Suprapubic skin (tissue), 4 donors: ENCODE measurements at places on chromosomes 6 and 20. TPM values are rescaled to one million over a fixed set of nuclear protein-coding genes. Genes with fewer than 3 reads are reported as not detected.

DNA sequence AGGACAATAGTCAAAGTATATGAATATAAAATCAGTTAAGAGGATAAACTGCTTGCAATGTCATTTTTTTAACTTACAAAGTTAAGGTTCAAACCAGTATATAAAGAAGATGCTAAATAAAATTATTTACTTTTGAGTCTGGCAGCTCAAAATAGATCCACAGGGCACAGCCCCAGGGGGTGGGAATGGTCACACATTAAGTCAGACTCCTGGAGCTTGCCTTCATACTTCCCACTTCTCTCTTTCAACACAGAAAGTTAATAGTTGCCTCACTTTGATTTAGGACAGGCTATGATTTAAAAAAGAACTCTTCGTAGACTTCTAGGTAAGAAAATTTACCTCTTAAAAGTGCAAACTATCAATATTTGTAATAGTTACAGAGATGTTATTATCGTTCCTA lies 158.3 kb upstream of the RUNX2 start:
- no peak for DNase-seq
- H3K4me1 ChIP-seq = no peaks in the 10 kb centered on the region
- no peaks in the 10 kb centered on the region for H3K27me3 ChIP-seq
- no peaks in the 10 kb centered on the region for H3K36me3 ChIP-seq
- H3K4me3 ChIP-seq = no peak overlapping the region
- H3K27ac ChIP-seq = no peak overlapping the region

DNA sequence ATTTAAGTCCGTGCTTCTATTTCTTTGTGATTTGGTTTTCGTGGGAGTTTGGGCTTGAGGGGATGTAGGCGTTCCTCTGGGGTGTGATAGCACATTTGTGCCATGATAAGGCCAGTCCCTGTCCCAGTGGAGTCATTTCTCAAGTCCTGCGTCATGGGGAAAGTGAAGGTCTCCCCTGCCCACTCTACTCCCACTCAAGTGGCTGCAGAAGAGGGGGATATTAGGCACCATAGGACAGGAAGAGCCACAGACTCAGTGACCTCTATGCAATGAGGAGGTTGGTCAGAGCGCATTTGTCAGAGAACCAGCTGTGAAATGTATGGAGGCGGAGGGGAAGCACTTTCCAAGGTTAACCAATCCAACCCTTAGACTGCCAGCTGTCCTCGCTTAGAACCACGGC lies 51.9 kb upstream of the EDN1 start:
- H3K36me3 ChIP-seq = no peaks in the 10 kb centered on the region
- no peak for DNase-seq
- no peaks in the 10 kb centered on the region for H3K27me3 ChIP-seq

DNA sequence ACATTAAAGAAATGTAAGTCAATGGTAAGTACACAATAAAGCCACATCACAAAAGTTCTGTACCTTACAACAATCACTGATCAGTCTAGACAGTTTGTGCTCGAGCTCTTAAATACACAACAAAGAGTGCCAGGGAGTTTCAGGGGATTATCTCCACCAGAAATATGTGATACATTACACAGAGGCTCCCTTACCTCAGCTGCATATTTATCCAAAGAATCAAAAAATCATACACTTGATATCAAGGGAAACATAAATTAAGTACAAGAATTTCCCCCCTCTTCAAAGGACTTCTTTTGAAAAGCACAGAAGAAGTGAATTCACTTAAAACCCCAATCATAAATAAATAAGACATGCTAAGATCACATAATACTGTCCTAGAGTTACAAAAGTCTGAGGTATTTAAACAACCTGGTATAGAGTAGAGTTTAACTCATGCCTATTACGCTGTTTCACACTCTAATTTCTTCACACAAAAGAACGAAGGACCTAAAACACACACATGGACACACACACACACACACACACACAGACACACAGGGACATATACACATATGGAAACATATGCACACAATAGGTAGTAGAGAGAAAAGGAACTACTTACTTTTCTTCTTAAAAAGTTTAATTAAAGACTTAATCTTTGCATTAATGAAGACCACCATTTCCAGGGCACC lies 528 bp downstream of the NHSL1 start:
- peak overlapping the region; percentile 2 for H3K4me3 ChIP-seq
- no peaks in the 10 kb centered on the region for H3K27me3 ChIP-seq
- no peaks in the 10 kb centered on the region for H3K36me3 ChIP-seq
- no peak for DNase-seq
- H3K4me1 ChIP-seq = peaks cover 34% of the 10 kb centered on the region

BPIFB2 gene
- not detected for total RNA-seq

DNA sequence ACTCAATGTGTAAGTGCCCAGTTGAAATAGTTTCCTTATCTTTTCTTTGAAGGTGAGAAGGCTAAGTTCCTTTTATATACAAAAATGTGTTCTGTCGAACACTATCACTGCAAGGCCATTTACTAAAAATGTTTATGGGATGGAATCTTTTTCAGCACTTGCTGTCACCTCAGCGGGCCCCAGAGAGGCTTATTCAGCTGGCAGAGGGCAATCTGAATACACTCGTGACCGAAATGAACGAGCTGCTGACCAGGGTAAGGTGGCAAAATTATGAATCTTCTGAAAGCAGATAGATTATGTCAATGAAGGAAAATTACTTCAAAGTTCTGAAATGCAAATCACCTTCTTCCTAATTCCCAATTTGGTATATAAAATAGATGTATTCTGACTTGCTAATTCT lies 340.2 kb downstream of the ARHGAP18 start:
- H3K27me3 ChIP-seq = no peaks in the 10 kb centered on the region
- peaks cover 3% of the 10 kb centered on the region for H3K4me1 ChIP-seq
- no peak overlapping the region for H3K4me3 ChIP-seq
- no peak for DNase-seq

DNA sequence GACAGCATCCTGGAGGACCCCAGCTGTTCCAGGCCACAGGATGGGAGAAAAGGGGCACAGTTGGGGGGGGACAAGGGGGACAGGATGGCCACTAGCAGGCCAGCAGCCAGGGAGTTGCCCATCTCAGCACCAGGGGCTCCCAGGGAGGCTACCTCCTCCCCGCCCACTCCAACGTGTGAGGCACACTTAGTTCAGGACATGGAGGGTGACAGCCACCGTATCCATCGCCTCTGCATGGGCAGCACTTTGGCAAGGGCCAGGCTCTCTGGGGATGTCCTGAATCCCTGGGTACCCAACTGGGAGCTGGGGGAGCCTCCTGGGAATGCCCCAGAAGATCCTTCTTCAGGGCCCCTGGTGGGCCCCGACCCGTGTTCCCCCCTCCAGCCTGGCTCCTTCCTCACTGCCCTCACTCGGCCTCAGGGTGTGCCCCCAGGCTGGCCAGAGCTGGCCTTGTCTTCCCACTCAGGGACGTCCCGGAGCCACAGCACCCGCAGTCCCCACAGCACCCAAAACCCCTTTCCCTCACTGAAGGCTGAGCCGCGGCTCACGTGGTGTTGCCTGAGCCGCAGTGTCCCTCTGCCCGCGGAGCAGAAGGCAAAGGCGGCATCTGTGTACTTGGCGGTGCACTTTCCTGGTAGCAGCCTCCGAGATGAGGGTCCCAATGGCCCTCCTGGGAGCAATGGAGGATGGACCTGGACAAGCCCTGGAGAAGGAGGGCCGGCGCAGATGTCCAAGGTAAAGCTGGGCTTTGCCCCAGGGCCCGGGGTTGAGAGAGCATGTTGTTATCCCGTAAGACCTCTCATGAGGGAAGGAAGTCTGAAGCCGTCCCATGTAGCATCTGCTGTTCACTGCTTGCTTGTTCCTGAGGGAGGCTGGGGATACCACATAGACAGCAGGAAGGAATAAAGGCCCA lies 30.7 kb downstream of the ZNF831 start:
- no peak overlapping the region for H3K4me3 ChIP-seq
- no peak overlapping the region for H3K27ac ChIP-seq
- H3K4me1 ChIP-seq = no peaks in the 10 kb centered on the region
- no peaks in the 10 kb centered on the region for H3K36me3 ChIP-seq
- H3K27me3 ChIP-seq = peaks cover 24% of the 10 kb centered on the region
- DNase-seq = no peak

POLR3F gene
- 6.9 TPM for total RNA-seq

GSTA2 gene
- total RNA-seq = not detected

MLN gene
- not detected for total RNA-seq

GRCh38 chr6:2149361-2150006 lies 95.9 kb downstream of the GMDS start:
- no peaks in the 10 kb centered on the region for H3K27me3 ChIP-seq
- H3K4me3 ChIP-seq = no peak overlapping the region
- H3K36me3 ChIP-seq = no peaks in the 10 kb centered on the region
- DNase-seq = no peak

- no peak for DNase-seq
- H3K36me3 ChIP-seq = peaks cover 14% of the 10 kb centered on the region
- H3K27ac ChIP-seq = no peak overlapping the region
- H3K4me3 ChIP-seq = no peak overlapping the region
- H3K27me3 ChIP-seq = no peaks in the 10 kb centered on the region
- peaks cover 13% of the 10 kb centered on the region for H3K4me1 ChIP-seq
Measured at GRCh38 chr6:13368731-13369115, 40.4 kb upstream of the TBC1D7 start.

- DNase-seq = no peak
- no peak overlapping the region for H3K27ac ChIP-seq
- H3K4me1 ChIP-seq = peaks cover 13% of the 10 kb centered on the region
- peaks cover 27% of the 10 kb centered on the region for H3K27me3 ChIP-seq
- peak overlapping the region; percentile 77 for H3K4me3 ChIP-seq
- no peaks in the 10 kb centered on the region for H3K36me3 ChIP-seq
Measured at GRCh38 chr6:99348288-99349170, 945 bp downstream of the FAXC start.

DNA sequence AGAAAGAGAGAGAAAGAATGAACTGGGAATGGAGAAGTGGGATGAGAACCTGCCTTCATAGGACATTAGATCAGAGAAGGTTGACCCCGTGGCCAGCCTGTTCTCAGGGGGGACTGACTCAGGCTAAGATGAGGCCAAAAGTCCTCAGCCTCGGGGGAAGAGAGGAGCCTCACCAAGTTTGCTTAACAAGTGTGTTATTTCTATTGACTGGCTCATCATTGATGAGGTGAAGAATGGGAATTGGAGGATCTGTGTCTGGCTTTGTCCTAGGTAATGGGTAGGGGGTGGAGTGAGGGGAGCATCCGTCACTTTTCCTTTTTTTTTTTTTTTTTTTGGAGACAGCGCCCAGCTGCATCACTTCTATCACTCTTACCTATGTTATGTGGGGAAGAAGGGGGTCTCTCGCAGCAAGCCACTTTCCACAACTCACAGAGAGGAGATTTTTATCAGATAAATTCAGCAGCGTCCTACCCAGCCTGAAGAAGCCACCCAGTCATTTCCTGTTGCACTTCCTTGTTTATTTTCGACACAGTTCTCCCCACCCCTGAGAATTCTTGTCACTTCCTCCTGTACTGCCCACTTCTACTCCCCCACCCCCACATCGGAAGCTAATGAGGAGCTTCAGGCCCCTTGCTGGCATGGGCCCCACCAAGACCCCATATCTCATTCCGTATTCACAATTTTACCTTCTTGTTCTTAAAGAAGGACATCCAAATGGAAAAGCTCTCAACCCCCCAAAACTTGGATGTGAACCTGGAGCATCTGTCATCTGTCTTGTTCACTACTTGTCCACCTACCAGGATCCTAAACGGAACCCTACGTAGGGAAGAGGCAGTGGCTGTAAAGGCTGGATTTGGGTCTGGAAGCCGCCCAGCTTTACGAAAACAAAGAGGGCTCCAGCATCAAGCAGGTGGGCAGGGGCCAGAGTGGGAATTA lies 2.8 kb upstream of the RNASET2 start:
- DNase-seq = no peak
- no peak overlapping the region for H3K4me3 ChIP-seq
- H3K4me1 ChIP-seq = peaks cover 30% of the 10 kb centered on the region
- peak overlapping the region; percentile 12 for H3K27ac ChIP-seq

DNA sequence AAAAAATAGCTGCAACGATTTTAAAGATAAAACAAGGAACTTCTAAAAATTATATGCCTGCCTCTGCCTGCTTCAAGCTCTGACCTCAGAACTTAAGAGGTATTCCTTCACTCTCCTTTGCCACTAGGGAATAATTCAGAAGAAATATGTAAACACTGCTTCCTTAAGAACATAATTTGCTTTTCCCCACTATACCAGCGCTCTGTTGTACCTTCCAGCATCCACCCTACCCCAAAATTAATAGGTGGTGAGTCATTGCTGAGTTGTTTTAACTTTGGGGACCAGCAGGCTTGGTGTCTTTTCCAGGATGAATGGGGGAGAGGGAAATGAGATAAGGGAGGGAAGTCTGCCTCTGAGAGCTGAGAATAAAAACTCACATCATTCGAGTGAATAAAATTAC lies 107.7 kb upstream of the ATXN1 start:
- no peaks in the 10 kb centered on the region for H3K27me3 ChIP-seq
- no peak overlapping the region for H3K4me3 ChIP-seq
- no peak overlapping the region for H3K27ac ChIP-seq

DNA sequence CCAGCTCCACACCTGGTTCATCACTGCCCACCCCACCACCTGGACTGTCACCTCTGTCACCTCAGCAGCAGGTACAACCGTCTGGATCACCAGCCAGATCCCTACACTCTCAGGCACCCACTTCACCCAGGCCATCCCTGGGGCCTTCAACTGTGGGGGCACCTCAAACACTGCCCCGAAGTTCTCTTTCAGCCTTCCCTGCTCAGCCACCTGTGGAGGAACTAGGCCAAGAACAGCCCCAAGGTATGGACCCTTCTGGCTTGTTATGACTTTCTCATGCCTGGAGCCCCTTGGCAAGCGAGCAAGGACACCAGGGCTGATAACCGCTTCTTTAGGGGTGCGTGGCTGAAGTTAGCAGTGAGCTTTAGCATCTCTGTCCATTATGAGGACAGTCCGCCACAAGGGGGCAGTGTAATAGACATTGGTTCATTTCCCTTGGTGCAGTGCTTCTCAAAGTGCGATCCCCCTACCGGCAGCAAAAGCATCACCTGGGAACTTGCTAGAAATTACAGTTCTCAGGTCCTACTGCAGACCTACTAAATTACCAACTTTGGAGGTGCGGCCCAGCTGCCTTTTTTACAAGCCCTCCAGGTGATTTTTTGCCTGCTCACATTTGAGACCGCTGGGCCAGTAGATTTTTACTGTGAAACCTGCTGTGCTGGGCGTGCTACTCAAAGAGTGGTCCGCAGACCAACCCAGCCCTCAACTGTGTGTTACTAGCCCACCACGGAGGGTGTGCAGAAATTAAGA lies 32.5 kb downstream of the PNPLA1 start:
- H3K4me3 ChIP-seq = no peak overlapping the region
- H3K27ac ChIP-seq = no peak overlapping the region
- H3K27me3 ChIP-seq = no peaks in the 10 kb centered on the region
- peak; percentile 89 for DNase-seq
- peaks cover 17% of the 10 kb centered on the region for H3K4me1 ChIP-seq
- H3K36me3 ChIP-seq = no peaks in the 10 kb centered on the region

- no peak for DNase-seq
- no peaks in the 10 kb centered on the region for H3K36me3 ChIP-seq
- H3K4me1 ChIP-seq = peaks cover 17% of the 10 kb centered on the region
- no peak overlapping the region for H3K4me3 ChIP-seq
Measured at GRCh38 chr6:18047406-18047805, 60.0 kb upstream of the KIF13A start.

- peaks cover 10% of the 10 kb centered on the region for H3K4me1 ChIP-seq
- no peaks in the 10 kb centered on the region for H3K36me3 ChIP-seq
- DNase-seq = no peak
- H3K4me3 ChIP-seq = no peak overlapping the region
- no peaks in the 10 kb centered on the region for H3K27me3 ChIP-seq
Measured at GRCh38 chr20:23410916-23411695, 10.2 kb downstream of the NAPB start.

GLP1R gene
- 0.95 TPM for total RNA-seq

SLC17A1 gene
- total RNA-seq = not detected

- no peaks in the 10 kb centered on the region for H3K36me3 ChIP-seq
- H3K4me3 ChIP-seq = no peak overlapping the region
- peak; percentile 93 for DNase-seq
Measured at GRCh38 chr20:4064144-4064909, 49.0 kb upstream of the RNF24 start.
